Lower lobe of right lung (tissue), 2 donors: ENCODE measurements at places on chromosomes 2 and 18. TPM values are rescaled to one million over a fixed set of nuclear protein-coding genes. Genes with fewer than 3 reads are reported as not detected.

- DNase-seq = no peak
Measured at GRCh38 chr2:19312949-19313348, 45.5 kb downstream of the OSR1 start.

GRCh38 chr2:68385220-68385906 is 20.3 kb downstream of the PLEK start:
- DNase-seq = no peak

DNA sequence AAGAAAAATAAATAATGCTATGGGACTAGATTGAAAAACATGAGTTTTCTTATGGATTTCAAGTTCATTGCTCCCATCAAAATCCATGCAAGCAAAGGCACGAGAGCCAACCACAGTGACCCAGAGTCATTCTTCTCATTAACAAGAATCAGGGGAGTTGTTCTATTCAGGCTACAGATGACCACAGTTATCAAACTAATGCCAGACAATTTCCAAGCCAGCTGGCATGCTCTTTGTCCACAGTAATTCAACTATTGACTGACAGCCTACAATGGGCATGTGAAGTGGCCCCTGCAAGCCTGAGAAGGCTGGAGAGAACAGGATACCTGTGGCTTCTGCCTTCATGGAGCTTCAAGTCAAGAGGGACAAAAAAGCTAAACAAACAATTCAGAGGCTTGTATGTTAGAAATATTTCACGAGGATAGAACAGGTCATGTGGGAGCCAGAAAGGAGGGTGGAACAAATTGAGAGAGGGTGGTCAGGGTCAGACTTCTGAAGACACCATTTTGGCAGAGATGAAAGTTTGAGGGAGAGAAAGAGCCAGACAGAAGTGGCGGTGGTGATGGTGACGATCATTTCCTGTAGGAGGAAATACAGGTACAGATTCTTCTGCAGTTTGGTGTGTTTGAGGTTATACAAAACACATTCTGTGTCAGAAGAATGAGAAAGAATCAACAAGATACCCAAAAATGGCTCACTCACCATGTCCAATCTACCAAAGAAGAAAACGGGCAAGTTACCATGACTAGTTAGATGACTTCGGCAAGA is 732.4 kb downstream of the RNF144A start:
- no peak for DNase-seq

RUFY4 gene
- not detected for total RNA-seq

UGT1A3 gene
- total RNA-seq = not detected

DNA sequence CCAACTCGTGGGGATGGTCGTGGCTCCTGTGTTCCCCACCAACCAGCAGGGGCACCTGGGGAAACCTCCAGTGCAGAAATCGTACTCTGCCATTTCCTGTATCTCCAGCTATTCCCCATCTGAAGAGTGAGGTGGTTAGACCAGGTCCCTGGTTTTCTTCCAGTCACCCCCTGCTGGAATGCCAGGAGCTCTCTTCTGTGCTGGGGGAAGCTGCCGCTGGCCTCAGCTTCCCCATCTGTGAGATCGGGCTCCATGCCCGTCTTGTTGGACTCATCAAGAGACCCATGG is 119.7 kb downstream of the INHBB start:
- DNase-seq = no peak

GRCh38 chr18:60471652-60472051 is 99.1 kb upstream of the MC4R start:
- no peak for DNase-seq

GRCh38 chr2:26597197-26597596 is 44.0 kb downstream of the CIB4 start:
- DNase-seq = no peak

BOLL gene
- total RNA-seq = not detected

DNA sequence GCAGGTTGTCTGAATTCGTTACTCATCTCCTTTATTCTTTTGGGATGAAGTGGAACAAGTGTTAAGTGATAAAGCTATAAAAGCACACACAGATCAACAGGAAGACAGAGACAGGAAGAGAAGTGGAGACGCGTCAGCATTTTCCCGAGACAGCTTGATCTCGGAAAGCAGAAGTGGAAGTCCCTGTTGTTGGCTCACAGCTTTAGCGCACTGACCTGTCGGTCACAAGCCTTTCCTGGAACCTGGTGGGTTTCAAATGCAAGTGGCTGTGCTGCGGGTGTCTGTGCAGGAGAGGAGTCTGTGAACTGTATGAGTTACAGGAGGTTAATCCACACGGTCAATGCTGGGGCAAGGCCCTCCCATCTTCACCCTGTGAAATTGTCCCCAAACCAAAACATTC is 116.6 kb upstream of the PELI1 start:
- peak; percentile 73 for DNase-seq

DNA sequence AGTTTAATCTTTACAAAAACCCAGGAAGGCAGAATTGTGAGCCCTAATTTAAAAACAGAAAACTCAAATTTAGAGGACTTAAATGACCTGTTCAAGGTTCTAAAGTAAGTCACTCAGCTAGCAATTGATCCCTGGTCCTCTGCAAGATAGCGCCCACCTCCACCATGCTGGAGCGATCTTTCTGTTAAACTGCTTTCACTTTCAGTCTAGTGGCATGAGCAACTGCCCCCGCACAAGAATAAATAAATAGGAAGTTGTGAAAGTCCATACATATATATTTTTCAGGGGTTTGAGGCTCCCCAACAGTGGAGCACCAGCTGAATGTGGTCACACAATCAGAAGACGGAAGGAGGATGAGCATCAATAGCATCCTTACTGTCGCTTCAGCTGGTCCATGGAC is 217.9 kb downstream of the NAPG start:
- DNase-seq = no peak

DNA sequence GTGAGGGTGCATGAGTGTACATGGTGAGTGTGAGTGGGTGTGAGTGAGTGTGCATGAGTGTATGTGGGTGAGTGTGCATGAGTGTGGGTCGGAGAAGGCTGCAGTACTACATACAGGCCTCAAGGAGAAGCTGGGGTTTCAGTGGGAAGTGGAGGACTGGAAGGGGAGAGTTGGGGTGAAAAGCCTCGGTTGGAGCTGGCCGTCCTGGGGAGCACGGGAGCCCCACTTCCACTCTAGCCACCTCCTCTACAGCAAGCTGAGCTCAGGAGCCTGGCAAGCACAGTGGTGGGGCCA is 68.7 kb upstream of the HPCAL1 start:
- DNase-seq = no peak

GRCh38 chr18:41410006-41410405 is 545.0 kb upstream of the PIK3C3 start:
- no peak for DNase-seq

DNA sequence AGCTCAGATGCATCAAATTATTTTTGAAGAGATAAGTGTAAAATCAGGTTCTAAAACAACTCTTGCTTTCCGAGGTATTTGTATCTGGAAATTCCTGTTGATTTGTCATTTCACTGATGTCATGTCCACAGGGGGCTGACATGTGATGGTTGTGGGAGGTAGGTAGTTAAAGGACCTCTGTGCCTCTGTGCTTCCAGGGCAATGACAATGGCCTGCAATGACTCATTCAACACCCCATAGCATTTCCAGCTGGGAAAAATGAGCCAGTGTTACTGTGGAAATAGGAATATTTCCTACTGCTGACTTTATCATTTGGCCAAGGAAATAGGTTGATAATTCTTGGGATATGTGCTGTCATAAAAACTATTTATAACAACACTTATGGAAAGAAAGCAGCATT is 86.2 kb upstream of the CCDC195 start:
- DNase-seq = no peak

- no peak for DNase-seq
Measured at GRCh38 chr2:54387059-54387991, 68.8 kb upstream of the SPTBN1 start.

DNA sequence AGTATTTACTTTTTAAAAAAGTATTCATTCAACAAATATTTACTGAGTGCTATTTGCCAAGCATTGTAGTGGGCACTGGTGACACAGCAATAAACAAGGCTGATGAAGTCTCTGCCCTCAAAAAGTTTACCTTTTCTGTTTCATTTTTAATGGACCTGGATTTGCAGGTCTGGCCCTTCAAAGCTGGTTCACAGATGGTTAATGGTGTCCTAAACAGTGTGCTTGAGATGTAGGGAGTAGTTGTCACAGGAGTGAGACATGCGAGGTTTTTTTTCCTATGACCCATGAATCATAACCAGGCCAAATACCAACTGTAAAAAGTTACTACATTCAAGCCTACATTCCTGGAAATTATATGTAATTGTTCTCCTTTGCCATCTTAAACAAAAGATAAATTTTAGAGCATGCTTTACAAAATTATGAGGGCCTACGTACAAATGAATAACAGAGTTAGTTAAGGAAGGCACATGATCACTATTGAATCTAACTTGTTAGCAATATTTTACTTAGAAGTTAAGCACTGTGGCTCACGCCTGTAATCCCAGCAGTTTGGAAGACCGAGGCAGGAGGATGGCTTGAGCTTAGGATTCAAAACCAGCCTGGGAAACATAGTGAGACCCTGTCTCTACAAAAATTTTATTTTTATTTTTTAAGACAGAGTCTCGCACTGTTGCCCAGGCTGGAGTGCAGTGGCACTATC is 223.9 kb downstream of the MBD5 start:
- no peak for DNase-seq

NAT8 gene
- not detected for total RNA-seq

DNA sequence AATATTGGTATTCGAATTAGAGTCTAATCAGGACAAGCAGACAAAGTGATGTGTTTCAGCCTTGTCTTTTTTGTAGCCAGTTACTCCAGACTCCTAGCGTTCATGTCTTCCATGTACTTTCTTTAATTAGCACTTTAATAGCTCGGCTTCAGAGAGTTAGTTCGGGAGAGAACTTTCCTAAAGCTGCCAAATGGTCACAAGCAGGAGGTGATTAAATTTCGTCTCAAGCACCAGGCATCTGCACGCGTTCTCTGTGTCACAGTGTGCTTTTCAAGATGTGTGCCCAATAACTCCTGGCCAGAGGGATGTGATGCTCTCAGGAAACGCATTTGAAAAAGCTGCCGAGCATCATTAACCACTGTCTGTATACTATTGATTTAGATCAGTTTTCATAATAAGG is 790.8 kb downstream of the SOCS6 start:
- no peak for DNase-seq

DNA sequence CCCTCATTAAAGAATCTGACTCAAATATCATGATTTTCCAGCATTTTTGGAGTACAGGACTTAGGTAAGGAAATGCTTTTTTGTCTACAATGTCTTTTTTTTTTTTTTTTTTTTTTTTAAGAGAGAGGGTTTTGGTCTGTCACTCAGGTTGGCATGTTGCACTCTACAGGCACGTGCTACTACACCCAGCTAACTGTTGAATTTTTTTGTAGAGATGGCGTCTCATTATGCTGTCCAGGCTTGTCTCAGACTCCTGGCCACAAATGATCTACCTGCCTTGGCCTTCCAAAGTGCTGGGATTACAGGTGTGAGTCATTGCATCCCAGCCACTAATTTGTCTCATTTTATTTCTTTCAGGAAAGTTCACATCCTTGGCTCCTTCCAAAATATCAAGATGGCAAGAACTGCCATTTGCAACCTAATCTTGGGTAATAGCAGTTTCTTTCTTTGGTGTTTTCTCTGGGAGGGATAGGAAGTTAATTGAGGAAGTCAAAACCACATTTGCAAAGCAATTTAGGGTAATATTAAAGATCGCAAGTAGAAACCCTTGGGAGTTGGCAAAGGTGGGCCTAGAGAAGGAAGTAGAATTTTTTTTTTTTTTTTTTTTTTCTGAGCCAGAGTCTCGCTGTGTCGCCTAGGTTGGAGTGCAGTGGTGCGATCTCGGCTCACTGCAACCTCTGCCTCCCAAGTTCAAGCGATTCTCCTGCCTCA is 15.5 kb downstream of the PNO1 start:
- DNase-seq = no peak

DNA sequence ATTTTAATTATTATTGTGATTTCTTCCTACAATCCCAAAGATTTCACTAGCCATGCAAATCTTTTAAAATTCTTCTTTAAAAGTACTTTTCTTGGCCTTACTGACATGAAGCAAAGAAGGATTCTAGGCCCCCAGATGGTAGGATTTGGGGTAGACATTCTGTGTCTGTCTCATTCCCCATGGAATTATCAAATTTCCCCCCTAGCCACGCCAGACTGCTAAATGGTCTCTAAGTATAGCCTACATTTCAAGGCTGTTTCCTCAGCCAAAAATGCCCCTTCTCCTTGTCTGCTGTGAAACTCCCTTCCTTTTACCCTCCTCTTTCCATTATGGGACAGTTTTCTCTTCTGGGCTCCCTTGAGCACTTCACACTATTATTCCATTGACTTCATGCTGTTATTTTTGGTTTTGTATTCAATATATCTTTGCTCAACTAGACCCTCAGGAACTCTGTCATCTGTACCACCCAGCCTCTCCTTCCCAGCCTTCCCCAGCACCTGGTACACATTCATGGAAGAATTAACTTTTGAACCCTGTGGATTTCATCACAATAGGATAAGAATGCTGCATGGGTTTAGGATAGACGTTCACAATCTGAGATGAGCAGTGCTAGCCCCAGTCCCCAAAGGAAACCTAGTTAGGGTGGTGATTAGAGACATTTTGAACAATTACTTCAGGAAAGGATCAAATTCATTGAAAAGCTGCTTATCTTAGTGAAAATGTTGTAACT is 21.5 kb upstream of the CYP1B1 start:
- DNase-seq = no peak

NTSR2 gene
- total RNA-seq = not detected

DNA sequence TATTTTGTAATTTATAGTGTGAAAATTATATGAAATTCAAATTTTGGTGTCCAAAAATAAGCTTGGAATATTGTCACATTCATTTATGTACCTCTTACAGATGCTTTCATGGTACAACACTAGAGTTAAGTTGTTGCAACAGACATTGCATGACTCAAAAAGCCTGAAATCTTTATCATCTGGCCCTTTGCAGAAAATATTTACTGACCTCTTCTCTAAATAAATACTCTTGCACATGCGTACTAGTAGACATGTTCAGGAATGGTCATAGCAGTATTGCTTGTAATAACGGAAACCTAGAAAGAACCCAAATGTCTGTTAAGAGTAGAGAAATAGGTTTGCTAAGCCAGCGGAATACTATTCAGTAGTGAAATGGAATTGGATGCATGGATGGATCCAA is 60.4 kb downstream of the GALNT1 start:
- DNase-seq = no peak

MERTK gene
- total RNA-seq = 20.7 TPM

DNA sequence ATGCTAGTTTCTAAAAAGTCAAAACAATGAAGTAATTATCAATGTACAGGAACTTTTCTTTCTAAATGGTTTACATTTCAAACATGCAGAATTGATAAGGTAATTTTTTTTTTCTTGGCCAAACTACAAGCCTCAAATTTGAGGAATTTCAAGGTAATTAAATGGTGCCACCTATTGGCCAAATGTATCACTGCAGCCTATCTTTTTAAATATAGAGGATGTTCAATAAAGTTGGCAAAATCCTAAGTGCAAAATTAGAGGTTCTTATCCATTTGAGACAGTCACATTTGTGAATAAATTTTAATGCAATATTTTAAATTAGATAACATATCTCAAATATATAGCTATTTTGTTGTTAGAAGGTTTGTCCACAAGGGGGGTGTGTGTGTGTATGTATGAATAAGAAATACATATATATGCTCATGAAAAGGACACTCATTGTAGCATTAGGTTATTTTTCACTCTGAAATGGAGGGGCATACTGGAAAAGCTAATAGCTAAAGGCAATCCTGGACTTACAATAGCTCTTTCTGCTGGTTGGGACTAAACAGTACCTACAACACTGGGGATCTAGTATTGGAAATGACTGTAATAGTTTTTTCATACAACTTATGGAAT is 26.2 kb downstream of the MMADHC start:
- no peak for DNase-seq
